ENCODE measurements at places on chromosomes 11 and 22.

DNA sequence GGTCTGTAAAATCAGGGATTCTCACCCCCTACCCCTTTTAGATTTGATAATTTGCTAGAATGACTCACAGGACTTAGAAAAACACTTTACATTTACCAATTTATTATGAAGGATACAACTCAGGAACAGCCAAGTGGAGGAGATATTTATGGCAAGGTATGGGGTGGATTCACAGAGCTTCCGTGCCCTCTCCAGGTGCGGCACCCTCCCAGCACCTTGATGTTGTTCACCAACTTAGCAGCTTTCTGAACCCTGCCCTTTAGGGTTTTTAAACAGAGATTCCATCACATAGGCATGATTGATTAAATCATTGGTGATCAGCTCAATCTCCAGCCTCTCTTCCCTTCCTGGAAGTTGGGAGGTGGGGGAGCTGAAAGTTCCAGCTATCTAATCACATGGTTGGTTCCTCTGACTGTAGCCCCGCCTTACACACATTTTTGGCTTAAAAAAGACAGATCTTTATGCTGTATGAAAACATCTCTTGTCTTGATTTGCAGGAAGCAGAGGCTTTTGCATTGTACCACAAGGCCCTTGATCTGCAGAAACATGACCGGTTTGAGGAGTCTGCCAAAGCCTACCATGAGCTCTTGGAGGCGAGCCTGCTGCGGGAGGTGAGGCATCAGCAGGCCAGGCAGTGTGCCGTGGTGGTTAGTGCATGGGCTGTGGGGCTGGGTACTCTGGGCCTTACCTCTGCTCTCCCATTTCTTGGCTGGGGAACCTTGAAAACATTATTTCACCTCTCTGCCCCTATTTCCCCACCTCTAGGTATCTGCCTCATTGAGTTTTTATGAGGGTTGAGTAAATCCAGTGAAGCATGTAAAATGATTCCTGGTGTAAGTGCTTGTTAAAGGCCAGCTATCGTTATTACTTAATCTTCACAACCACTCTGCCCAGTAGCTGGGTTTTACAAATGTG lies 27.0 kb downstream of the CABIN1 start:
- peak; percentile 29 for DNase-seq

- no peak for DNase-seq
Measured at GRCh38 chr22:20412474-20413216, 18.7 kb downstream of the ZNF74 start.

DNA sequence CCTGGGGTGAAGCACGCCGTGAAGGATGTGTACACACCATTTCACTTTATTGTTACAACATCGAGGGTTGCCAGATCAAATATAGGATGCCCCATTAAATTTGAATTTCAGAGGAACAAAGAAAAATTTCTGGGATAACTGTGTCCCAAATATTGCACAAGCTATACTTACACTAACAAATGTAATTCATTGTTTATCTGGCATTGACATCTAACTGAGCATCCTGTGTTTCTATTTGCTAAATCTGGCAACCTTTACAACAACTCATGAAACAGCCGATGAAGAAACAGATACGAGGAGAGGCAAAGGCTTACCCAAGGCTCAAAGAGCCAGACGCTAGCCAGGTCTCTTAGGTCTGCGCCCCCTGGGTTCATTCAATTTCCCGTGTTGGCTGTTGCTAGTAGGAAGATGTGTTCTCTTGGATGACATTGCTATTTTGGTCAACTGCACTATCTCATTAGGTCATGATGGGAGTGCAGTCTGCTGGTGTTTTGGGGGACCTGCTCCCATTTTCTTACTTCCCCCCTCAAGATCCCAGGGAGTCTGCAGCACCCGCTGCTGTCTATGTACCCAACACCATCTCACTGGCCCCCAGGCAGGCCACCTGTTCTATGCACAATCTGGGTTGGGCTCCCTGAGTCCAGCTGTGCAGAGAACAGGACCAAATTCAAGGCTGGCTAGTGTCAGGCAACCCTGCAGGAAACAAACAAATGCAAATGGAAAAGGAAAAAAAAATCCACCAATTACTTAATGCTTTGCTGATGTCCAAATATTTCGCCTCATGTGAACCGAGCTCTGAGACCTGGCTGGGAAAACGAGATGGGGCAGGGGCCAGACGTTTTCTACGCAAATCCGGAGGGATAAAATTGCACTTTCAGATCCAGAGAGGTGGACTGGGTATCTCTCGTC lies 560.9 kb downstream of the MIAT start:
- no peak for DNase-seq

DNA sequence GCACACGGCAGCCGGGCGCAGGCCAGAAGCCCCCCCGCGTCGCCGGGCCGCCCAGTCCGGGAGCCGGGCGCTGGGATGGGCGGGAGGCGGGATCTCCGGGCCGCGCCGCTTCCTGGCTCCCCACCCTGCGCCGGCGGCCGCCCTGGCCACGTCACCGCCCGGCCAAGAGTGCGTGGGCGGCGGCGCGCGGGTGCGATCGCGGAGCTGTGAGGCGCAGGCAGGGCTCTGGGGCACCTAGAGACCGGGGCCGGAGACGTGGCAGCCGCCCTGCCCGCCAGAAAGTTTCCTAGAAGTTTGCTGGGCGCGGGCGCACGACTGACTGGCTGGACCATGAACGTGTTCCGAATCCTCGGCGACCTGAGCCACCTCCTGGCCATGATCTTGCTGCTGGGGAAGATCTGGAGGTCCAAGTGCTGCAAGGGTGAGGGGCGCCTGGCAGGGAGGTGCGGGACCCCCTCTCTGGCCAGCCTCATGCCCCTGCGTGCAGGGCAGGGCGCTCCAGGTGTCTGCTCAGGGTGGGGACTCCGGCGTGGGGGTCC lies at the start of gene KDELR3:
KDELR3 (plus strand) TSS at position 193 of the 539 bp plus-strand sequence; CDS start at position 331, 138 bp downstream.
- peak; percentile 60 for DNase-seq

GRCh38 chr22:32322986-32323385 lies 34.7 kb upstream of the RFPL3 start:
- no peak for DNase-seq

GRCh38 chr11:23585416-23586104 lies 725.3 kb upstream of the CCDC179 start:
- no peak for DNase-seq

DNA sequence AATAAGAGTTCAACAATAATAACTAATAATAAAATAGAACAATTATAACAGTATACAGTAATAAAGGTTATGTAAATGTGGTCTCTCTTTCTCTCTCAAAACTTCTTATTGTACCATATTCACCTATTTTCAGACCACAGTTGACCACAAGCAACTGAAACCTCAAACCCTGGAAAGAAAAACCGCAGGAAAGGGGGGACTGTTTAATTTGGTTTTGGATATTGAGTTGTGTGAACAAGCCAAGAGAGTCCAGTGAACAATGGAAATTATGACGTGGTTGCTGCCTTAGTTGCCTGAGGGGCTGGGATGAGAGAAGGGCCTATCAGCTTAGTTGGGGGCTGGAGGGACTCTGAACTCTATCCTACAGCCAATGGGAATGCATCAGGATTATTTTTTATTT lies 178.7 kb upstream of the POU2AF2 start:
- DNase-seq = no peak
